CD4-positive, alpha-beta T cell (primary cell): ENCODE measurements at places on chromosomes 2 and 18.

DNA sequence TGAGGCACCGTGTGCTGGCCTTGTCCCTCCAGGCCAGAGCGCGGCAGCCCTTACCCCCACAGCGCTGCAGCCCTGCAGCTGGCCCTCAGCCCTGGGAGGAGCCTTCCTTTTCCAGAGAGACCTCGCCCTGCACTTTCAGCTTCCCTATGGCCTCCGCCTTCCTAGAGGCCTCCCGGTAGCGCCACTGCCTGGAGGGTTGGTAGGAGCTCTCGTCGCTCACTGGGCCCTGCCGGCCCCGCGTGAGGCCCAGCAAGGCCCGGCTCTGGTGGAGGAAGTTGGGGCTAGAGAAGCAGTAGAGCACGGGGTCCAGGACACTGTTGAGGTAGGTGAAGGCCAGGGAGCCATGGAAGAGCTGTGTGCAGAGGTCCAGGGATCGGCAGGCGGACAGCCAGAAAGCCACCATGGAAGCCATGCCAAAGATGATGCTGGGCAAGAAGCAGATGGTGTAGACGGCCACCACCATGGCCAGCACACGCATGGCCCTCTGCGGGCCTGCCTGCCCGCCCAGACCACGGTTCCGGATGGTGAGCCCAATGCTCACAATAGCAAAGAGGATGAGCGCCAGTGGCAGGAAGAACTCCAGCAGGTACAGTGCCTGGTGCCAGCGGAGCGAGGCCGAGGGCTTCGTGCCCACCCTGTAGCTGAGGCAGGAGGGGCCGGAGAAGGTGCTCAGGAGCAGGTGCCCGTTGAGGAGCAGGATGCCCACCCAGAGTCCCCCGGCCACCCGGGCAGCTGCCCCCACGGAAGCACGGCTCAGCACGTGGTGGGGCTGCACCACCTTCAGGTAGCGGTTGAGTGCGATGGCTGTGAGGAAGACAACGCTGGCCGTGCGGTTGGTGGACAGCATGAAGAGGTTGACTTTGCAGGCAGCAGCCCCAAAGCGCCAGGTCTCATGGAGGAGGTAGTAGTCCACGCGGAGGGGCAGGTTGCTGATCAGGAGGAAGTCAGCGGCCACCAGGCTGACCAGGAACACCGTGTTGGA is 821 bp downstream of the OXER1 start:
- H3K4me3 ChIP-seq = no peak overlapping the region
- H3K27ac ChIP-seq = no peak overlapping the region

GRCh38 chr18:59400407-59400806 is 41.3 kb upstream of the LMAN1 start:
- no peak for DNase-seq
- no peak overlapping the region for H3K4me3 ChIP-seq
- peaks cover 10% of the 10 kb centered on the region for H3K4me1 ChIP-seq
- H3K27ac ChIP-seq = no peak overlapping the region
- no peaks in the 10 kb centered on the region for H3K36me3 ChIP-seq

DNA sequence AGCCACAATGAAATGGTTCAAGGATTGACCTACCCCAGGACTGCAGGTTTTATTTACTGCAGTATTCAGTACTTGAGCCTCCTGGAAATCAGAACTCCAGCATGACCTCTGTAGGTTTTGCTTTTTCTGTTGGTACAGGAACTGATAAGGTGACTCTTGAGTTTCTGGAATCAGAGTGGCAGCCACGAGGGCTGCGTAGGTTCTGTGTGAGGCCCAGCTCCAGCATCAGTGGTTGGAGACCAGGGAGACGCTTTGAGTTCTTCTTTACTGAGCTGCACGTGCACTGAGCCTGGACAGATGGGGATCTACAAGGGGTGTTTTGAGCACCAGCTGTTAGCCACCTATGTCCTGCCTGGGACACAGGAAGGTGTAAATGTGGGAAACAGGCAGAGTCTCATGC is 222.7 kb upstream of the EPAS1 start:
- DNase-seq = no peak
- H3K36me3 ChIP-seq = no peaks in the 10 kb centered on the region

GRCh38 chr2:163884416-163884815 is 148.6 kb upstream of the FIGN start:
- H3K27ac ChIP-seq = no peak overlapping the region
- DNase-seq = no peak
- no peaks in the 10 kb centered on the region for H3K36me3 ChIP-seq
- no peak overlapping the region for H3K4me3 ChIP-seq

DNA sequence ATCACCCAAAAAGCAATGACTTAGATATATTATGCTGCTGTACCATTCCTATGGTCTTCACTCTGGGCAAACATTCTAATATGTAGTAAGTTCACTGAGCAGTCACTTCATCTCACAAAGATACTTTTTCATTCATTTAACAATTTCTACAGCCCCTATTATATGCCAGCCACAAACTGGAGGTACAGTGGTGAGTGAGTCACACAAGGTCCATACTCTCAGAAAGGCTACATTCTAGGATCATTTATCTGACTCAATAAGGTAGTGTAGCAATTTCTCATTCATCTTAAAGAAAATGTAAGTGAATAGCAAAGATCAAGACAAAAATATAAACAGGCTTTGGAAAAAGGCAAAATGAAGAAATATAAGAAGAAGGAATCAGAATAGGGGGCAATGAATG is 40.5 kb downstream of the NHEJ1 start:
- no peak overlapping the region for H3K27ac ChIP-seq
- H3K4me3 ChIP-seq = no peak overlapping the region

GRCh38 chr2:126976721-126977328 is 78.1 kb downstream of the TEX51 start:
- DNase-seq = no peak
- H3K36me3 ChIP-seq = no peaks in the 10 kb centered on the region
- H3K4me3 ChIP-seq = no peak overlapping the region
- peaks cover 6% of the 10 kb centered on the region for H3K4me1 ChIP-seq
- no peak overlapping the region for H3K27ac ChIP-seq

DNA sequence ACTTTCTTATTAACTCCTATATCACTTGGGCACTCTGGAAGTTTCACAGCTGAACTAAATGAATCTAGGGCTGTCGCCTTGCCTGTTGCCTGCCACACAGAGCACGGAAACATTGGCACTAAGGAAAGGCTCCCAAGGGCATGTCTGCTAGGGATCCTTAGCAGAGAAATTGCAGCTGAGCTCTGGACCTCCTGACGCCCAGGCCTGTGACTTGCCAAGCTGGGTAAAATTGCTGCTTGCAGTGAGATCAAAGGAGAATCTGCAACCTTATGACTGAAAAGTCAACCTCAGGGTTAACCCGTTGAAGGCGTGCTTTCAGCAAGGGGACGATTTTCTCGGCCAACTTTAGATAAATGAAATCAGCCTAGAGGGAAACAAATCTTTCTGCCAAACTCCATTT is 189.8 kb downstream of the NCK2 start:
- DNase-seq = peak; percentile 49
- H3K27me3 ChIP-seq = no peaks in the 10 kb centered on the region
- peak overlapping the region; percentile 56 for H3K27ac ChIP-seq
- peak overlapping the region; percentile 18 for H3K4me3 ChIP-seq
- peaks cover 77% of the 10 kb centered on the region for H3K4me1 ChIP-seq

DNA sequence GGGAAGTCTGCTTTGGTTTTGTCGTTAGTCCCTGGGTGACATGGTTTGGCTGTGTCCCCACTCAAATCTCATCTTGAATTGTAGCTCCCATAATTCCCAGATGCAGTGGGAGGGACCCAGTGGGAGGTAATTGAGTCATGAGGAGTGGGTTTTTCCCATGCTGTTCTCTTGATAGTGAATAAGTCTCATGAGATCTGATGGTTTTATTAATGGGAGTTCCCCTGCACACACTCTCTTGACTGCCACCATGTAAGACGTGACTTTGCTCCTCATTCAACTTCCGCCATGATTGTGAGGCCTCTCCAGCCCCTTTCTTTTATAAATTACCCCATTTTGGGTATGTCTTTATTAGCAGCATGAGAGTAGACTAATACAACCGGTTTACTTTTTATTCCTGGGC is 405.8 kb upstream of the ID2 start:
- H3K27me3 ChIP-seq = no peaks in the 10 kb centered on the region
- no peak overlapping the region for H3K4me3 ChIP-seq
- no peaks in the 10 kb centered on the region for H3K36me3 ChIP-seq
- H3K4me1 ChIP-seq = peaks cover 19% of the 10 kb centered on the region

GRCh38 chr2:240954436-240955305 is 43.7 kb upstream of the SNED1 start:
- DNase-seq = no peak
- H3K27ac ChIP-seq = no peak overlapping the region
- no peaks in the 10 kb centered on the region for H3K4me1 ChIP-seq
- peaks cover 4% of the 10 kb centered on the region for H3K27me3 ChIP-seq
- no peaks in the 10 kb centered on the region for H3K36me3 ChIP-seq

- H3K27ac ChIP-seq = no peak overlapping the region
- no peak overlapping the region for H3K4me3 ChIP-seq
- no peaks in the 10 kb centered on the region for H3K4me1 ChIP-seq
- DNase-seq = no peak
These were observed 62.5 kb downstream of the GPR39 start for GRCh38 chr2:132479155-132479554.

DNA sequence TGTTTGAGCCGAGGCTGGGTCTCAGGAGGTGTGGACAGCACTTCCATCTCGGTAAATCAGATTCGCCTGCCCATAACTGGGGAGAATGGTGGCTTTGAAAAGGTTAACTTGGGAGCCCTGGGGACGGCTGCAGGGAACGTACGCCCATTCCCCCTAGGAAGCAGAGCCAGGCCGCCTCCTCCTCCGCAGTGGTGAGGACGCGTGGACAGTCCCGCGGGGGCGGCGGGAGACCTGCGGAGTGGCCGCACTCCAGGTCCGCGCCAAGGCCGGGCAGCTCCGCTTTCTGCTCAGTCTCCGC is 845 bp upstream of the MYCN start:
- H3K4me3 ChIP-seq = peak overlapping the region; percentile 43
- peaks cover 52% of the 10 kb centered on the region for H3K27me3 ChIP-seq
- no peak for DNase-seq

- no peak overlapping the region for H3K4me3 ChIP-seq
- no peak for DNase-seq
- H3K36me3 ChIP-seq = no peaks in the 10 kb centered on the region
- H3K27ac ChIP-seq = no peak overlapping the region
- no peaks in the 10 kb centered on the region for H3K27me3 ChIP-seq
These were observed 36.6 kb downstream of the EHBP1 start for GRCh38 chr2:62741954-62742722.

DNA sequence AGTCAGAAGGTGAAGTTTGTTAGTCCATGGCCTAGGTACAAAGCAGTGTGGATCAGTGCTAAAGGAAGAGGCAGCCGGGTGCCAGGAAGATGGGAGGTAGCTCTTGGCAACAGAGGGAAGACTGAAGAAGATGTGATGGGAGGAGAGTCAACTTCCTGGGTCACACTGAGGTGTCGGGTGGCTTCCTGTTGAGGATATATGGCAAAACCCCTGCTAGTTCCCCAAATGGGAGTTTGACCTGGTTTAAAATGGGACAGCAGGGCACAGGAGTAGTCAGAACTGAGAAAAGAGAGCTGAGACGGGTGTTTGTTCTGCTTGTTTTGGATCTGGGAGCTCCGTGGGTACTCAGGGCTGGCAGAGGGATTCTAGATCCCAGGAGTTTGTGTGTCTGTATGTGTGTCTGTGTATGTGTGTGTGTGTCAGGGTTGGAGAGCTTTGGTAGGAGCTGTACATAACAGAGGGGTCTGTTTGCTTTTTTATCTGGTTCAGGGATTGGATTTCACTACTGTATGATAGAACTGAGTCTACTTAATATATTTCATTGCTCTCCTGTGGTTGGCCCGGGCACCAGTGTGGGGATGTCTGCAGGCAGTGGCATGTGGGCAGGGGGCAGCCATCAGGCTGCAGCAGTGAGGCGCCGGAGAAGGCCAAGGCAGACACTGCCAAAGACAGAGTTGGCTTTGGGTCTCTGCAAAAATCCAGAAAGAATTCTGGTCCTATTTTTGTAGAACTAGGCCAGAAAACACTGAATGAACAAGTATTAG is 17.1 kb downstream of the MXD1 start:
- H3K36me3 ChIP-seq = peaks cover 28% of the 10 kb centered on the region
- H3K27ac ChIP-seq = no peak overlapping the region
- H3K4me1 ChIP-seq = peaks cover 14% of the 10 kb centered on the region
- DNase-seq = no peak
- H3K27me3 ChIP-seq = no peaks in the 10 kb centered on the region
